Forelimb muscle (tissue), 1 donor: ENCODE measurements at places on chromosomes 2 and 18. TPM values are rescaled to one million over a fixed set of nuclear protein-coding genes. Genes with fewer than 3 reads are reported as not detected.
A peak's percentile ranks its signal among the peaks of the same experiment; 100 is the strongest.

DNA sequence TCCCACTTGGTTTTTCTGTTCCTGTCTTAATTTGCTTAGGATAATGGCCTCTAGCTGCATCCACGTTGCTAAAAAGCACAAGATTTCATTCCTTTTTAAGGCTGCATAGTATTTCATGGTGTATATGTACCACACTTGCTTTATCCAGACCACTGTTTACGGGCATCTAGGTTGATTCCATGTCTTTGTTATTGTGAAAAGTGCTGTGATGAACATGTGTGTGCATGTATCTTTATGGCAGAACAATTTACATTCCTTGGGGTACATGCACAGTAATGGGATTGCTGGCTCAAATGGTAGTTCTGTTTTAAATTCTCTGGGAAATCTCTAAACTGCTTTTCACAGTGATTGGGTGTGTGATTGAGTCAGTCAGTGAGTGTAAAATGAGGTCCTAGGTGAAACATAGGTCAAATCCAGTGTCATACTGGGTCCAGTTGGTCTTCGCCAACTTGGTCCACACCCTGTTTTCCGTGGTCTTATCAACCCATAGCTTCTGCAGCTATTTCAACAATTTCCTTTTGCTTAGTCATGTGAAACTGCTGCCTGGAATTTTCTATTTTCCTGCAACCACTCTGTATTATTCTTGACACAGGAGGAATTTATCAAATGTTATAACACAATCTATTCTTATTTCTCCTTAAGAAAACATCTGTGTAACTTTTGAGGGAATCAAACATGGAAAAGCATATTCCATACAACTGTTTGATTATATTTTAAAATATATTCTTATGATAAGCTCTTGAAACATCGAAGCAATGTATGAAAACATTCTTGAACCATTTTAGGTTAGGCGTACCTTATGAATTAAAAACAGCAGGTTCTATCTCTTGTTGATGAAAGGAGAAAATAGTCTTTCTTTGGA is 82.9 kb downstream of the ADCYAP1 start:
- DNase-seq = no peak

DNA sequence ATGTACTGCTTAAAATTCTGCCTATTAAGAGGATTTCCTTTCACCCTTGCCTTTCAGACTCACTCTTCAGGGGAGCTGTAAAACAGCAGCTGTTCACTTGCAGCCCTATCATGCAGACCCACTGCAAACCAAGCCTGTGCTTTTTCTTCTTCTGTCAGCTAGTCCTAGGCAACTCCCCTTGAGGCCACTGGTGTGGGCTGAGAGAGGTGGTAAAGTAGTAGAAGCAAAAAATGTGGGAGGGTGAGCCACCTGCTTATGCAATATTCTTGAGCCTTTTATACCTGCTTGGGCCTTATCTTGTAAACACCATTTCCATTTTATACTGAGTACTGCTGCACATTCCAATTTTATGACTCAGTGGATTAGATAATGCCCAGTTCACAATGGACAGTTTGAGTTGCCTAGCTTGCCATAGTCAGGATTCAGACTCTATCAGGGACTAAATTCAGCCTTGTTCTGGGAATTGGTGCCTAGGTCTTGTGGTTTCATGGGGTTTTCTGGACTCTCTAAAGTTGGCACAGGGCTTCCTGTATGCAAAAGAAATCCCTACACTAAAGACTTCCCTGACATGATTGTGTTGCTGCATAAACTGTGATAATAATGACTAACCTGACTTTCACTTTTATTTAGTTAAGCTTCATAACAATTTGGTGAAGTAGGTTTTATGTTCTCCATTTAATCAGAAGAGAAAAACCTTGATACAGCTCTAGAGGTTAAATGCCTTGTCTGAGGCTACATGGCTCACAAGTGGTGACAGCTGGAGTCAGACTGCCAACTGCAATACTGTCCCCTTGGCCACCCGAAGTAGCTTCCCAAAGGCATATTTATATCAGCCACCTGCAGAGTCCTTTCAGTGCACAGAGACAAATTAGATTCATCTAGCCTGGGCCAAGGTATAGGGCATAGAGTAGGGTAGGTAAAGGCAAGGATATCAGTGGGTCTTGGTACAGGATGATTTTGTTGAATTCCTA is 47.4 kb upstream of the KDM3A start:
- DNase-seq = no peak

GRCh38 chr18:57856128-57856527 is 53.0 kb upstream of the ATP8B1 start:
- no peak for DNase-seq

DNA sequence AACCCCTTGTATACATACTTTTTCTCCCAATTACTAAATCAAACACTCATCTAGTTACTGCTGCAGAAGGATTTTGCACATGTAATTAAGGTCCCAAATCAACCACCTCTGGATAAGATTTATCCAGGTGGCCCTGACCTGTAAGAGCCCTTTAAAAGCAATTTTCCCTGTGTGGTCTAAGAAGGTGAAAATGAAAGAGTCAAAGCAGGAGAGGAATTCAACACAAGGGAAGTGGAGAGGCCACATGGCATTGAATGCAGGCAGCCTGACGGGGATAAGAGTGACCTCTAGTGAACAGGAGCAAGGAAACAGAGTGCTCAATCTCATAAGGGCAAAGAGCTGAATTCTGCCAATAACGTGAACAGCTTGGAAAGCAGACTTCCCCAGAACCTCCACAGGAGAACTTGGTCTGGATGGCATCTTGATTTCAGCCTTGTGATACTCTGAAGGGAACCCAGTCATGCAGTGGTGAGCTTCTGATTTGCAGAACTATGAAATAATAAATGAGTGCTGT is 27.2 kb downstream of the PPP3R1 start:
- DNase-seq = no peak

- DNase-seq = no peak
Measured at GRCh38 chr2:174016447-174016846, 51.3 kb upstream of the SP3 start.

DNA sequence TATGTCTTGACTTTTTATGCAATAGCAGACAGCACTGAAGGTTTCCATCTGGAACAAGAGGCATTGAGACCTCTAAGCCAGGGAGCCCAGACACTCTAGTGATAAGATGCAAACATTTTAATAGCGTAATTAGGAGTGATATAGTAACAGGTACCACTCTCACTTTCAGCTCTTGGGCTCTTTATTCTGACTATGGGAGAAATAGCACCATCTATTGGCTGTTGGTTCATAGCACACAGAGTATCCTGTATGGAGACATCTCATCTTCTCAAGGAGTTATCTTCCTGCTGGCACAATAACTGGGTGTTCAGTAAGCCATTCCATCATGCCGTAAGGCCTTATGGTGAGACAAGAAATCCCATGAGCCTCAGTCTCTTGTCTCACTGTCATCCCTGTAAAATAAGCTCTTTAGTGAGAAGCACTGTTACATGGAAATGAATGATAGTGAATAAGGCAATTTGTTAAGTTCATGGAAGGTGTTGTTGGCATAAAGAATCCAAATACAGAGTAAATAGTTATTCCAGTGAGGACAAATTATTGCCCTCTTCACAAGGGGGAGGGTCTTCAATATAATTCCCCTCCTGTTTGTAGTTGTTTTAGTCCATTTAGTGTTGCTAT is 48.3 kb downstream of the THUMPD2 start:
- no peak for DNase-seq

- DNase-seq = no peak
Measured at GRCh38 chr2:144582651-144583380, 62.9 kb upstream of the ZEB2 start.

- no peak for DNase-seq
Measured at GRCh38 chr18:48157956-48158355, 227.5 kb upstream of the SMAD2 start.

DNA sequence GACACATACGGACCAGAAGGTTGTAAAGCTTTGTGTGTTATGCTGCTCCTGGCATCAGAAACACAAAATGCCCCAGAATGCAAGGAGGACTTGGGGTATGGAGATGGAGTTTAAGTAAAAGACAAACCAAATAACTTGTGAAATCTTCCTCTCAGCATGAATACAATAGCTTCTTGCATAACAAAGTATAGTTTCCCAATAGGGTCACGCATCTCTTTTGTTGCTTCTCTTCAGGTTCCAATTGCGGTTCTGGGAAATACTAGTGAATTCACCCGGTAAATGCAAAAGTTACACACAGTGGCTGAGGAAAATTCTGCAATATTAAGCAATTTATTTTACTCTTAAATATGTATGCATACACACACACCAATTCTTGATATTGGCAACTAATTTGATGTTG is 339.2 kb upstream of the EPHA4 start:
- DNase-seq = no peak

DNA sequence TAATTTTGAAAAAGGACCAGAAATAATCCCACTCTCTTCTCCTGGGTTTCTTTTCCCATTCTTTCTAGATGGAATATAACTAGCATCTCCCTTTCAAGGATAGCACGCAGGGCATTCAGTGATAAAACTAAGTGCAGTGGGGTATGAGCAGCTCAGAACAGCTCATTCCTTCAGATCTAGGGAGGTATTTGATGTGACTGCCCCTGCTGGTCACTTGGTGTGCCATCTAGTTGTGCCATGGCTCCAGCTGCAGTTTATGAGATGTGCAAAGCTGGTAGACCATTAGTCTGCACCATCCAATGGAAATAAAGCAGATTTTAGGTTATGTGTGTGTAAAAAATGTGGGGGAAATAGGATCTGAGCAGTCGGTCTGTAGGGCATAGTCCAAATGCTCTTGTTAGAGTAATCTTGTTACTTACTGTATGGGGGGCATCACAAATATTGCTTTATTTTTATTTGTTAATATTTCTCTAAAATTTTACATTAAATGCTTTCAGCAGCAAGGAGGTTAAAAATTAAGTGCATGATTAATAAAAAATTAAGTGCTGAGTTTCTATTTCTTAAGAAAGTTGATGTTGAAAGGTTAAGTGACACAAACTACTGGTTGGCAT is 38.9 kb downstream of the CTAGE1 start:
- no peak for DNase-seq

DNA sequence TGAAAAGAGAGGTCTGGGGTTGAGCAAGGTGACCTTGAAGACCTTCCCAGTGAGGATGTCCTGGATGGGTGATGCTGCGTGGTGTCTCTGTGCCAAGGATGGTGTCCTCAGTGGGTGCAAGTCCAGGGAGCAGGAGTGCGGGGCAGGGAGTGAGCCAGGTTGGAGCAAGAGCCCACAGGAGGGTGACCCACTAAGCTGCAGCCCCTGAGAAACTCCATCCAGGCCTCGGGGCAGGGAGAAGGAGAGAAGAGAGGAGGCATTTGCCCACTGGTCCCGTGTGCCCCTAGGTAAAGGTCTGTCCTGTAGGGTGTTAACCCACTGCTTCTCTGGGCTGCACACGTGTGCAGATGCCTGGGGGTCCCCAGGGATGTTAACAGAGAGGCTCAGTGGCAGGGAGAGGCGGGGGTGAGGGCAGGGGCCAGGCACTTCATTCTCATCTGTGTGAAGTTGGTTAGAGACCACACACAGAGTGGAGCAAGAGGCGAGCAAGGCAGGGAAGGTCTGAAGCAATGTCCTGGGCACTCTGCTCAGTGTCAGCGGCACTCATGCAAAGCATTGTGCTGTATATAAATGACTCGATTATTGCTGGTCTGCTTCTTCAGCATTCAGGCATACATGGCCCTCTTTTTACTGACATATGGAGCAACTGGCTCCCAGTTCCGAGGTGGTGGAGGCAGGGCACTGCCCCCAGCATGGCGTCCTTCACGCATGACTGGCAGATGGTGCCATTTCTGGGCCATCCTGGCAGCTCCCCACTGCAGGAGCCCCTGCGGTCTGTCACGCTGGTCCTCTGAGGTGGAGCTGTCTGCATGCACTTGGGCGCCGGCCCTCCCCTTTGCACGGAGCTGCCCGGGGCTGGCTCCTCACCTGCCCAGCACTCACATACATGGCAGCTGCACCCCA is 117.2 kb upstream of the HS6ST1 start:
- no peak for DNase-seq

DNA sequence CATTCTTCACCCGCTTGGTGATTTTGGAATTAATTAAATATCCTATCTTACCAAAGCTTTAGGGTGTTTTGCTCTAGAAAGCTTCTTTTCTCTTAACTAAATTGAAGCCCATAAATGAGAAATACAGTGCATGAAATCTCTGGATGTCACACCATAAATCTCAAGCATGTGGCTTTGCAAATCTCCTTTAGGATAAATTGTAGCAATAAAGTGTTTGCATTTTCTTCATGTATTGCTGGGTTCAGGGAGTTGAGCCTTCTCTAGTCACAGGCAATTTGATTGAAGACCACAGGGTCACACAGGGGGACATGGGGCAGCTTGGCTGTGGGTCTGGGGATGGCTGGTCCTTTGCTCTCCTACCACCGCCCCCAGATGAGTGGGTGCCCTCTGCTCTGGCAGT is 364.2 kb downstream of the CLIP4 start:
- DNase-seq = no peak

- peak; percentile 63 for DNase-seq
Measured at GRCh38 chr2:9310377-9310776, 103.8 kb downstream of the ASAP2 start.

DNA sequence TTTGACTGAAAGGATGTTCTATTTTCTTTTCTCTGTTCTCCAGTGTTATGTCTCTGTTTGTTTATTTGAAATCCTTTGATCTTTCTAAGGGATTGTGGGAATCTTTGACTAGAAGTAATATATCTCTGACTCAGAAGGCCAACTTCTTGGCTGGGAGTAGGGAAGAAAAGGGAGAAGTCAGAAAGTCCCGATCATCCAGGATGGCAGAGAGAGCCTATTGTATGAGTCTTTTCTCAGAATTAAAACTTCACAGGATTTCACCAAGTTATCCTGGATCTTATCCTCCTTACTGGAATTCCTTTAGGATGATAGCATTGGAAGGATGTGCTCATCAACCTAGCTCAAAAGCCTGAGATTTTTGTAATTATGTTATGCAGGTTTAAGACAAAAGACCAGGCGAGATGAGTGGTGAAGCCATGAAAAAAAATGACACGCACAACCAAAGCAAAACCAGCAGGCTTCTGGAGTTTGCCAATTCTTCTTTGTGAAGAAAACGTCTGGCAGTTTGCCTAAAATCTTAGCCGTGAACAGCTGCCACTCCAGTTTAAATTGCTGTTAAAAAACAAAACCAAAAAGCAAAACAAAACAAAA is 383.6 kb upstream of the SMIM21 start:
- DNase-seq = no peak

DNA sequence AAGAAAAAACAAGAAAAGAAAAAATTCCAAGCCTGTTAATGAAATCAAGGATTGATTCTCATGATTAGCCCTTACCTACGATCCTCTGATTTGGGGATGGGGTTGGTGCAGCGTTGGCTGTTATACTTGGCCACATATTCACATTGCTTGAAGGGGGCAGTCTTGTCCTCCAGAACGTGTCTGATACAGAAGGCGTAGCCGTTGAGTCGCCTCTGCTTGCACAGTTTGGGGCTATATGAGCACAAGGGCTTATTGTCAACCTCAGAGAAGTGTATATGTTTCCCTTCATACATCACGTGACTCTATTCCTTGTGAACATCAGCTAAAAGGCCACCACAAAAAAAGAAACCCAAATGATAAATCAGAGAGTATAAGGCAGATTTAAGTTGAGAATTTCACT is 23.2 kb downstream of the INO80D start:
- DNase-seq = no peak

GRCh38 chr2:177692783-177693269 is 300.3 kb downstream of the AGPS start:
- no peak for DNase-seq

- DNase-seq = no peak
Measured at GRCh38 chr2:8452979-8453903, 228.6 kb upstream of the ID2 start.

GRCh38 chr2:239561446-239562001 is 160.7 kb upstream of the HDAC4 start:
- DNase-seq = peak; percentile 51

Gene MC2R
- 0.09 TPM for polyA plus RNA-seq

Gene GALNT5
- polyA plus RNA-seq = 1.9 TPM

Gene EMILIN1
- polyA plus RNA-seq = 61.4 TPM

Gene CNDP1
- 0.13 TPM for polyA plus RNA-seq

Gene HOXD12
- not detected for polyA plus RNA-seq

Gene NYAP2
- 0.34 TPM for polyA plus RNA-seq
